ENCODE measurements at places on chromosomes 11 and 22.

- no peak for DNase-seq
Measured at GRCh38 chr22:50101870-50102565, 12.2 kb downstream of the MOV10L1 start.

- DNase-seq: no peak
Measured at GRCh38 chr11:23310276-23310675, 450.0 kb upstream of the CCDC179 start.

DNA sequence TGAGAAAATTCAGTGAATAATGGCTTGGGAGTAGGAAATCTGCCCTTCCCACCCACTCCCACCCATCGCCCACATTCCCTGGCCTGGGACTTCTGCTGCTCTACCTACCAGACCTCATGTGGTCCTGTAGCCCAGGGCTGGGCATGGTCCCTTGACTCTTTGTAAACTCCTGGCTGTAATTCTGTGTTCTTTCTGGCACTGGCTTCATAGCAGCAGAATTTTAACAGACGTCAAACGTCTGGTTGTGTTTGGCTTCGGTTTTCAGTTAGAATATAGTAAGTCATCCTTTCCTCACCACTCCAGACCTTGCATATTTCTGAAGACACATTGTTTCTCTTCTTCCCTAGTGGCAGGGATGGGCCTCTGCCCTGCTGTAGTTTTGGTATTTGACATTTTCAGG lies 210.6 kb downstream of the CSNK2A3 start:
- DNase-seq: no peak

GRCh38 chr22:42443240-42444076 lies 11.3 kb upstream of the NFAM1 start:
- no peak for DNase-seq

DNA sequence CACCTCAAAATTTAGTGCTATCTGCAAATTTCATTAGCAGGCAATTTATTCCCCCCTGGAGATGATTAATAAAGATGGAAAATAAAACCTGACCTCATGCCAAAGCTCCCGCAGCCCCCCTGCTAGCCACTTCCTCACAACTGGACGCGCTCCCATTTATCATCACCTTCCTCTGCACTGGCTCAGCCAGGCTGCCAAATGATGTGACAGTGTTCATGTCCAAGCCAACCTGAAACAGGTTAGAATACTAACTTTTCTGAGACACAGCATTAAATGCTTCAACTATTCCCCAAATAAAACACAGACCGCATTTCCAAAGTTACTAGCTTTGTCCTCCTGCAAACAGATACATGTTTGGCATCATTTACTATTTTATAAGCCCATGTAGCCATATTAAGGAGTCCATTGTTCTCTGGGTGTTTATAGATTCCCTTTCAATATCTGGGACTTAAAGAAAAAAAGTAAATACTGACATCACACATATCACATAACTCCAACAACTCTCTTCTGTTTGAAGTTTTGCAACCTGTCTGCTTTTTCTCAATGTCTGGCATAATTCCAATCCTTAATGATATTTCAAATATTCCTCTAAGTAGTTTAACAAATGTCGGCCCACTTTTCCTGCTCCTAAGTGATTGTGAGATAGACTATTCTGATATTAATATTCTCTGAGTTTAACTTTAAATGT lies 829.7 kb upstream of the FAT3 start:
- no peak for DNase-seq

GRCh38 chr22:19820880-19821522 lies 33.7 kb downstream of the GNB1L start:
- DNase-seq: no peak

DNA sequence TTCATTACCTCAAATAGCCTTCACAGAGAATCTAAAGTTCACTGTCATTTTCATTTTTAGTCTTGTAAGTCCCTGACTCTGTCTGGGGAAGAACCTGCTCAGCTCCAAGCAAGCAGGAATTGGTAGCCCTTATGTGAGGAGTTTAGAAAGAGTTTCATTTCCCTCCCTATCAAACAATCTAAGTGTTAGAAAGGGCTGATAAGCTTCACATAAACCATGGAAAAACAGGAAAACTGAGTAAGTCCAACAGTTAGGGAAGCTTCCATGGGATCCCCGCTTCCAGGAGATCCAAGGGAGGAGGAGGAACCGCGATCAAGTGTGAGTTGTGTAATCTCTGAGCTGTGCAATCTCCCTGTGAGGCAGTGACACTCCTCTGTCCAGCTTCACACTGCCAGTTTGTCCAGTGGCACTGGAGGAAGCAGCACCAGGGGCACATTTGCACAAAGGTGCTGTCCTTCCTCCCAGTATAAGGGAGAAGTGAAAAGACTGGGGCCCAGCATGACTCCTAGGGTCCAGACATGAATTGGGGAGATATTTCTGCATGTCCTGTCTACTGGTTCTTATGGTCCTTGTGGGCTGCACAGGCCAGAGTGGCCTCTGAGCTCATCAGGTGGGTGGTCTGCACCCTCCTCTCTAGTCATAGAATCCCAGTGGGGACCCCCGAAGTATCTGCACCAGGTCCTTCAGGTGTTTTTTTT lies 4.3 kb downstream of the PRAME start:
- no peak for DNase-seq

DNA sequence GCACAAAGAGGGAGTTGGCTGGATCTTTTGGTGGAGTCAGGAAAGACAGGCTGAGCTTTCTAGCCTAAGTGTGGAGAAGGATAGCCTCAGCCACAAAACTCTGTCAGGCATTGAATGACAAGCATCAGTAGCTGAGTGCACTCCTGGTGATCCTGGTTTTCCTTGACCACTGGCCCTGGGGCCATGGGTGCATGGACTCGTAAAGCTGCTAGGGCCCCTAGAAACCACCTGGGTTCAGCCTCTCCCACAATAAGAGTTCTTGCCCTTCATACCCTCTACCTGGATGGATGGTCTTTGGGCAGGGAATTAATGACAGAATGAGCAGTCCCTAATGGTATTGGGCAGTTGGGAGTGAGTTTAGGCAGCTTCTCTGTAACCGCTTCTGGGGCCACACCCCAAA lies 22.9 kb downstream of the TUB start:
- no peak for DNase-seq

All from activated CD4-positive, alpha-beta T cell treated with anti-CD3 and anti-CD28 coated beads for 4 hours (primary cell).